ENCODE measurements at places on chromosomes 11 and 22.

GRCh38 chr22:46230262-46230901 is 19.7 kb downstream of the CDPF1 start:
- no peak for DNase-seq

- no peak for DNase-seq
These were observed 393 bp downstream of the ST13 start for GRCh38 chr22:40855979-40856512.

GRCh38 chr11:6617315-6617781 is 1.9 kb downstream of the TPP1 start:
- no peak for DNase-seq

- no peak for DNase-seq
These were observed 5.7 kb upstream of the SMARCB1 start for GRCh38 chr22:23781065-23781464.

DNA sequence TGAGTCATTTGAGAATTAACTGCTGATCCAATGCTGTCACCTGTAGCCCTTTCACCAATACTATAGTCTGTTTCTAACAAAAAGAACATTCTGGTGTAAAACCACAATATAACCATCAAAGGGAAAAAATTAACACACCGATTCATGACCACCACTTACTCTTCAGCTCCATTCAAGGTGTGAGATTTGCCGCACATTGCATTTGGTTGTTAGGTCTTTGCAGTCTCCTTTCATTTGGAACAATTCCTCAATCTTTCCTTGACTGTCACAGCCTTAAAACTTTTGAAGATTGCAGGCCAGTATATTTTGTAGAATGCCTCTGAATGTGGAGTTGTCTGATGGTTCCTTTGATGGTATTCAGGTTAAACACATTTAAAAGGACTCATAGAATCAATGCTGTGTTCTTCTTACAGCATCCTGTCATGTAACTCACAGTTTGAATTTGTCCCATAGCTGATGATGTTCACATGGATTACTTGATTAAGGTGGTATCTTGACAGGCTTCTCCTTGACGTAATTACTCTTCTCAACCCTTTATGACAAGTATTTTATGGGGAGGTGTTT is 63.6 kb downstream of the TNRC6B start:
- DNase-seq = no peak

- no peak for DNase-seq
These were observed 199.3 kb downstream of the CADM1 start for GRCh38 chr11:115304774-115305472.

GRCh38 chr11:8070417-8071115 is 10.4 kb upstream of the TUB start:
- no peak for DNase-seq

- DNase-seq = no peak
These were observed 3.3 kb downstream of the IL10RA start for GRCh38 chr11:117989351-117990102.

GRCh38 chr22:27571463-27572277 is 229.9 kb downstream of the MN1 start:
- no peak for DNase-seq

DNA sequence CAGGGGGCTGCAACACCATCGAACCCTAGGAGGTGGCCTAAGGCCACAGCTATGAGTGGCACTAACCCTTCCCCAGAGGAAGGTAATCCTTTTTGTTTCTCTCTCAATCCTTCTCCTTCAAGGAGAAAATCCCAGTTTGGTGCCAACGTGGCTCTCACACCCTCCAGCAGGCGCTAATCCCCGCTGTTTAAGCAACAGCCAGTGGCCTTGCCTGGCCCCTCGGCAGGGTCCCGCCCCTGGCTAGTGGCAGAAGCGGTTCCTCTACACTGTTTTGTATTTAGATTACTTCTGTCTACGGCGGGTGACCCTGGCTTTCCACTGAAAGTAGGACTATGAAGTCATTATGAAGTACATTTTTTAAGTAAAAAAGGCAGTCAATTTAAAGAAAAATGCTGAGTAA is 15.5 kb downstream of the GNAZ start:
- DNase-seq = no peak

DNA sequence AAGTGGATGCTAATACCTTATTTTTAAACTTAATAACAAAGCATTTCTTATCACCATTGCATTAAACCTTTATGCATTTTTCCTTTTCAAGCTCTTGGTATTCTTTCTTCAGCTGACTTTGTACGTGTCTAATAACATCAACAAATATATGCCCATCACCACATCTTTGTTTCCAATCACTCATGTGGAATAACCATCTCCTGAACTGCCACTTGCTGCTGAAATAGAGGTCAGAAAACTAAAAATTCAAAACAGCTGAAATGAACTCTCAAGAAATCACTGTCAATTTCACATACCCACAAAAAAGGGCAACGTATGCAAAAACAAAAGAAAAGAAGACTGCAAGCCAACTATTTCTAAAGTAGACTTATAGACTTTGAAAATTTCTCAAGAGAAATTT is 7.4 kb downstream of the MSANTD4 start:
- DNase-seq = no peak

DNA sequence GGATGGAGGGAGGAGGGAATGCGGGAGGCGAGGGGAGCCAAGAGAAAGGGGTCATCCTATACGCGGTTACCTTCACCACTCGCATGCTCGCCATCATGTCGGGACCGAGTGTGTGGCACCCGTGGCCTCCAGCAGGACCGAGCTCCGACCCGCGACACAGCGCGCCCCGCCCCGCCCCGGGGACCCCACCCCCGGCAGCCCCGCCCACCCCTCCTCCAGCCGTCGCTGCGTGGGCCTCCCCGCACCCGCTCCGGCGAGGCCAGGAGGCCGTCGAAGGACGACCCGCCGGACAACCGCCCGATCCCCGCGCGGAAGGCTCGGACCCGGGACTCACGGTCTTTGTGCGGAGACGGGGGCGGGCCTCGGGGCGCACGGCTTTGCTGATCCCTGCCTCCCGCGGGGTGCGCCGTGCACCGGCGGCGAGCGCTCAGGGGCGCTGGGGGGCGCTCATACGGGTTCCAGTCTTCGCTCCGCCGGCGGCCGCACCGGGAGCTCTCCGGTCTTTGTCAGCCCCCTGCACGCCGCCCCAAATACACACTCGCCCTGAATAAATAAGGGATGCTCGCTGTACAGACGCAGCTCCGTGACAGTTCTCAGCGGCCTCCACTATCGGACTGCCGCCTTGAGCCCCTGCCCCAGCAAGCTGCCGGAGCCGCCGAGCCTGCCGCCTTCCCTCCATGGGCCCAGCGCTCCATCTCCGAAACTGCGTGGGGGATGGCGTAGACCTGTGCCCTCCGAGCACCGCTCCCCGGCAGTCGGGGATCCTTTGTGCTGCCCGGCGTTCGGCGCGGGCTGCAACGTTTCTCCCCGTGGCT is at the start of gene UBE2L6:
Gene UBE2L6, minus strand, starts transcription at position 158 of the 815 bp plus-strand sequence. Its CDS starts 61 bp downstream, at position 97.
- DNase-seq = peak; percentile 64

GRCh38 chr11:134476435-134477021 is 64.5 kb upstream of the B3GAT1 start:
- no peak for DNase-seq

- DNase-seq = no peak
These were observed 63.2 kb downstream of the PACS1 start for GRCh38 chr11:66133216-66133775.

DNA sequence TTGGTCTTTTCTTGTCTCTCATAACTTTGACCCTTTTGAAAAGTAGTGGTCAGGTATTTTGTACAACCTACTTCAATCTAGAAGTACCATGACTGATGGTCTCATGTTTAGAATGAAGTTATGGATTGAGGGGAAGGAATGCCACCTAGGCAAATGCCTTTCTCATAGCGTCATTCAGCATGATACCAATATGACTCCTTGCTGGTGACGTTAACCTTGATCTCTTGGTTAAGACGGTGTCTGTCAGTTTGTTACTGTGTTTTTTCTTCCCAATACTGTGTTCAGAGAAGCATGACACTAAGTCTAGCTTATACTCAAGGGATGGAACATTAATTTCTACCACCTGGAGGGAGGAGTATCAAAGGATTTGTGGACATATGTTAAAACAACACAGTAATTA is 130.9 kb downstream of the KIF18A start:
- no peak for DNase-seq

DNA sequence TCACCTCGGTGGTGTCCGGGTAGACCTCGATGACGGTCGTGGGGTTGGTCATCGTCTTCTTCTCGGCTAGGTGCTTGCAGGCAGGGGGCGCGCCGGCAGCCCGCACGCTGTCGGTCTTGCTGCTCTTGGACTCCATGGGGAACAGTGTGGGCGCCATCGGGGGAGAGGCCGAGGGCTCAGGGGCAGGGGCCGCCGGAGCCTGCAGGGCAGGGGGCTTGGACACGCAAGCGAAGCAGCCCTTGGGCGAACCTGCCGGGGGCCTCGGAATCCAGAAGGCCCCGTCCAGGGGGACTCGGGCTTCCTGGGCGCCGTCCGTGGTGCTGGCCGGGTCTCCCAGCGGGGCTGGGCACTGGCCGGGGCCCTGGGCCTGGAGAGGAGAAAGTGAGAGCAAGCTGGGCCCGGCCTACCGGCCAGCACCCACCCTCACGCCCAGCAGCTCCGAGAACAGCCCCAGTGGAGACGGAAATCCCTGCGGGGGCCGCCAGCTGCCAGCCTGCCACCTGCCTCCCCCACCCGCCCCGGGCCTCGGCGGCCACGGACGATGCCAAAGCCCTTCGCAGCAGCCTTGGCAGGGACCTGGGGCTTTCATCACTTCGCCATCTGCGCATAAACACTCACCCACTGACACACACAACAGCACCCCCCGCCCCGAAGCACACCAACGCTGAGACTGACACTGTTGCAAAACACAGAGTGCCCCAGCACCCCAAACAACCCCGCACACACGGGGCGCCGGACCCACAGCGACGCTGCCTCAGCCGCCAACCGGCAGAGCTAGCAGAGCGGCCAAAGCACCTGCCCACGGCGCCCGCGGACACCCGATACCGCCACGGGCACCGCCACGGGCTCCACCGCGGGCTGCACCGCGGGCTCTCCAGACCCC is 2.4 kb downstream of the IFITM10 start:
- no peak for DNase-seq

DNA sequence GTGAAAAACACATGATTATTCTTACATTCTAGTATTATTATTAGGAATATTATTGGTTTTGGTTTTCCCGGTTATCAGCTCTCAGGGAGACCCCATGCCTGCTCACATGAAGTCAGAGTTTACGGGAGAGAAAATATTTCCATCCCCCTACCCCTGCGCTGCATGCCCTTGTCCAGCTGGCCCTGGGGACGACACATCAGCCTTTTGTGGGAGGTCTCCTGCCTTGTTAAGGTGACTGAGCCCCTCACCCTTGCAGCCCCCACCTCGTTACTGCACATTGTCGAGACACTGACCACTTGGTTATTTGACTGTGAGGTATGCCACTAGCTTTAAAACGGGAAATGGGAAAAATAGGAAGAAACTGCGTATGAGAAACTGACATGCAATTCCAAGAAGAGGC is 63.0 kb downstream of the PARVG start:
- no peak for DNase-seq

DNA sequence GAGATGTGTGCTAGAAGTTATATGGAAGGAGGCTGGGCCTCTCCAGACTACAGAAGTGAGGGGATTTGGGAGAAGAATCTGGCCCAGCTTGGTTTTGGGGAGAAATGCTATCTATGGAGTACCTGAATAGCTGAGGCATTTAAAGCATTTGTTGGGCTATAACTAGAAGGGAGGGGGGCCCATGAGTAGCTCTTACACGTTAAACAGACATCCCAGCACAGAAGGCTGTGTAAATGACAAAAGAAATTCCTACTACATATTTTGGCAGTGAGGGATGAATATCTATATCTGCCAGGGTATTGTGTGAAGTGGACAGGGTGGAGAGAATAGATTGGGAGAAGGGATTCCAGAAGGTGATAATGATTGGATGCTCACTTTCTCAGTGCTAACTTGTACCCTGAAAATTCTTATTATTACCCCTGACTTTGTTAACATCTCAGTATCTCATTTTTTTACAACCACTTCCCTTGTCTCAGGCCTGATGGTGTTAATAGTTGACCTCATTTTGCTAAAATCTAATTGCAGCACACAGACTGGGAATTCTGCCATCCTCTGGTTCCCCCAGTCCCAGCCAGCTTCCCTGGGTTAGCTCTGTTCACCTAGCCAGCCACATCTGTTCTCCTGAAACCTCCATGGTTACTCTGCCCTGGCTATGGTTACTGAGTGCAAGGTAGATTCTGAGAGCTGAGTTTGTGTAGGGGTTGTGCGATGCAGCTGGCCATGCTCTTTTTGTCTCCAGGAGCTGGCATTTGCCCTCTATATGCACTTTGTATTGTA is 28.8 kb upstream of the RRM1 start:
- DNase-seq = no peak

- no peak for DNase-seq
These were observed 2.5 kb downstream of the SCO2 start for GRCh38 chr22:50522806-50523438.

DNA sequence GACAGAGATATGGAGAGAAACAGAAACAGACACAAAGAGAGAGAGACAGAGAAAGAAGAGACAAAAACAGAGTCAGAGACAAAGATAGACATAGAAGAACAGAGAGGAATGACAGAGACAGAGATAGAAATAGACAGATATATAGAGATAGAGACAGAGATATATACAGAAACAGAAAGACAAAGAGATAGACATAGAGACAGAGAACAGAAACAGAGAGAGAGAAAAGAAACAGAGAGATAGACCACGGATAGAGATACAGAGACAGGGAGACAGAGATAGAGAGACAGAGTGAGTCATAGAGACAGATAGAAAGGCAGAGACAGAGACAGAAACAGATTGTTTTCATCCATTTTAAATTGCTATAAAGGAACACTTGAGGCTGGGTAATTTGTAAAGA is 12.3 kb upstream of the MPEG1 start:
- DNase-seq = no peak

- DNase-seq = no peak
These were observed 21.3 kb downstream of the TRMU start for GRCh38 chr22:46356496-46357480.

DNA sequence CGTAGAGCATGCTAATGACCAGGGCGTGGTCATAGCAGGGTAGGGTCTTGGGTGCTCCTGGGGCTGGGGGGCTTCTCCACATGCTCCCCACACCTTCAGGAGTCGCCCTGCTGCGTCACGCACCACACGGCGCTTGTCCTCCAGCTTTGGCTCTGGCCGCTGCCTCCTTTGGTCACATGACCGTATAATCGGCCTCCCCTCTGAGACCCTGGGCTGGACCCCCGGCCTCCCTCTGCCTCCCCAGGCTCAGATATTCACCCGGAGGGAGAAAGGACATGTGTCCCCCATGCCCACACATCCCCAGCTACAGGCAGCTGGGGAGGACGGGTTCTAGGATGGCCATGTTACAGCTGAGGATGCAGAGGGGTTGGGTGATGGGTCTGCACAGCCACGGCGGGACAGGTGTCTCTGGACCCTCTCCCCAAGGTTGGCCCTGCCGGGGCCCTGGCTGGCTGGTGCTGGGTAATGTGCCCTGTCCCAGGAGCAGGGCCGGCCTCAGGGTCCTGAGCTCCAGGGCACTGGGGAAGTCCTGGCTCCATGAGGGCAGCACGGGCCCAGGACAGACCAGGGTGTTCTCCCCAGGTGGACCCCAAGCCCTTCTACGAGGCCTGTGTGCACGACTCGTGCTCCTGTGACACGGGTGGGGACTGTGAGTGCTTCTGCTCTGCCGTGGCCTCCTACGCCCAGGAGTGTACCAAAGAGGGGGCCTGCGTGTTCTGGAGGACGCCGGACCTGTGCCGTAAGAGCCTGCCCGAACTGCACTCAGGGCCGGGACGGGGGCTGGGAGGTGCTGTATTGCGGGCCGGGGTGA is 14.5 kb downstream of the MUC2 start:
- no peak for DNase-seq

All from T-helper 2 cell treated with Interferon-gamma antibody and Interleukin-4, amounts not matched to agents 5 μg/mL and 100 μg/mL, for 36 hours (primary cell).